CD8-positive, alpha-beta T cell (primary cell): ENCODE measurements at places on chromosomes 6 and 20. TPM values are rescaled to one million over a fixed set of nuclear protein-coding genes. Genes with fewer than 3 reads are reported as not detected.

DNA sequence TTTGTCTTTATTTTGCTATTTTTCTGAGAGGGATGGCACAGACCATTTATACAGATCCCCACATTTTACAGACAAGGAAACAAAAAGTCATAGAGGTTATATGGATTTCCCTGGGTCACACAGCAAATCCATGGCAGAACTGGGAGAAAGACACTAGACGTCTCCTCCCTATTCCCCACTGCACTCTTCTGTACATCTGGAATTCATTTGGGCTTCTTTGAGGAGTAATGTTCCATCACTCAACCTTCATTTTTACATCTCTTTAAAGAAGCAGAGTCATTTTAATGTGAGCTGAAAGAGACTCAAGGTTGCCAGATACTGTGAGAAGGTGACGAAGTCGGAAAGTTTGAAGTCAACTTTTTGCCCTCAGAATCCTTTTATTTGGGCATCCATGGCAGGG lies 207.3 kb downstream of the OTOR start:
- DNase-seq = no peak

Gene GRM4
- not detected for total RNA-seq

DNA sequence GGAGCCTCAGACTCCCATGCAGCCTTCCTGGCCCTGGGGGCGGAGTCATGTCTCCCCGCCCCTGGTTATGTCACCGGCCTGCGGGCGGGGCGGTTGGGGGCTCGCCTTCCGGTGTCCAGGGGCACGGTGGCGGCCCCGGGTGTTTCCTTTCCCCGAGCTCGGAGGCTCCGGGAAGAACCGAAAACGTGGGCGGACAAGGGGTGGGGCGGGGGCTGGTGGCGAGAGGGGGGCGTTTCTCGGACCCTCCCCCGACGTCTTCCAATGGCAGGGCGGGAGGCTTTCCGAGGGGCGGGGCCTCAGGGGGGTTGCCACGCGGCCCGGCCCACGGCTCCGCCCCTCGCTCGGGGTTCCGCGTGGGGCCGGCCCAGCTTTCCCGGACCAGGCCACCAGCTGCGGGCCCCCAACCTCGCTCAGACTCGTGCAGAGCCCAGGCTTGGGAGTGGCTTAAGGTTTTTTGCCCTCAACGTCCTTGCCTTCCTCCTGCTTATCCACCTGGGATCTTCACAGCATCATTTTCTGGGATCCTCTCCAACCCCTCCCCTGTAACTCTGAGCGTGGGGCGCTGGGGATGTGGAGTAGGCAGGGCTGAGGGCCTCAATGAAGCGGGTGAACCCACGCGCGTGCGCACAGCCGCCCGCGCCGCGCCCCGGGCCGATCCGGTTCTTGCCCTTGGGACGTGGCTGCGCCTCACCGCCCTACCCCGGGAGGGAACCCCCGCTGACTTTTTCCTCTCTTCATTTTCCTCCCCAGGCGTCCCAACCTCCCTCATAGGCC lies 2.1 kb upstream of the NRN1 start:
- no peak for DNase-seq

Gene STMND1
- total RNA-seq = not detected

Gene TP53TG5
- total RNA-seq = 0.31 TPM

Gene ELOVL2
- total RNA-seq = not detected

DNA sequence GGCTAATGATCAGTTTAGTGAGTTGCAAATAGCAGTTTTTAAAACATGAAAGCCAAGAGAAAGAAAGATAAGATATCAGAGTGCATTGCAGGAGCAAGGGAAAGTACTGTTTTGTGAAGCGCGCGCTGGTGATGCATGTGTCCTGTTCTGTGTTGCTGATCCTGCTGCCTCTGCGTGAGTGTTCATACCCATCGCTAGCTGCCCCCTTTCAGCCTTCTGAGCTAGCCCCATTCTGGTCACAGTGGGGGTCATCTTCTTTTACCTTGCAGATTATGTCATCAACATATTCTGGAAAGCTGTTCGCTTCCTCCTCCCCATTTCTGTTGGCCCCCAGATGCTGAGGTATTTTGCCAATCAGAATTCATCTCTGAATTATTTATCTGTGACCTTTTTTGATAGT lies 1.9 kb downstream of the MRAP2 start:
- no peak for DNase-seq

DNA sequence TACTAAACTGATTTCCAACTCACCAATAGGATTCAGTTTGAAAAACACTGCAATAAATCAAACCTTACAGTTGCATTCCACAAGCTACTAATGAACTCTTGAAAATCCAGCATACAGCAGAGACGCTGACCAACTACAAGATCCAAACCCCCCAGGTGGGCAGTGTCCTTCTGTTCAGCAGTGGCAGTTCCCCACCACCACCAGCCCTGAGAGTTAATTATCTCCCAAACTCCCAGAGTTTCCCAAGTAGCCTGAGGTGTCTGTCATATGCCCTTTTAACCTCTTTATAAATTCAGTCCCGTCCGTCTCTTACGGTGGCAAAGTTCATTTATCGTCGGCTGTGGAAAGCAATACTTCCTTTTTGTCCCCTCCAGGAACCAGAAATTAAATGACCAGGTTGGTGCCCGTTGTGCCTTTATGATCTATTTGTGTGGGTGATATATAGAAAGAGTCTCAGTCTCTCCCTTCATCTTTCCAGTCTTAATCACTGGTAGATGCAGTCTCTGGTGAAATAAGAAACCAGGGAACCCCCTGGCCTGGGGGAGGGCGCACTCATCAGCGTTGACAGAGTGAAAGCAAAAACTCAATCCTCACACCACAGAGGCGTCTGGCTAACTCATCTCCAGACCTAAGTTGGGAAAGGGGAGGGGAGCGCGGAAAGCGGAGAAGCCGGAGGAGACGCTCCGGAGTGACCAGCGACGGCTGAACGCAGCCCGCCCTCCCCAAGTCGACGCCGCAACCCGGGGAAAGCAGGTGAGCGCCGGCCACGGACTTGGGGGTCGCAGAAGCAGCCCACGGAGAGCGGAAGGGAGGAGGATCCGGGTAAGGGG lies 717 bp downstream of the MRPL14 start:
- peak; percentile 77 for DNase-seq

DNA sequence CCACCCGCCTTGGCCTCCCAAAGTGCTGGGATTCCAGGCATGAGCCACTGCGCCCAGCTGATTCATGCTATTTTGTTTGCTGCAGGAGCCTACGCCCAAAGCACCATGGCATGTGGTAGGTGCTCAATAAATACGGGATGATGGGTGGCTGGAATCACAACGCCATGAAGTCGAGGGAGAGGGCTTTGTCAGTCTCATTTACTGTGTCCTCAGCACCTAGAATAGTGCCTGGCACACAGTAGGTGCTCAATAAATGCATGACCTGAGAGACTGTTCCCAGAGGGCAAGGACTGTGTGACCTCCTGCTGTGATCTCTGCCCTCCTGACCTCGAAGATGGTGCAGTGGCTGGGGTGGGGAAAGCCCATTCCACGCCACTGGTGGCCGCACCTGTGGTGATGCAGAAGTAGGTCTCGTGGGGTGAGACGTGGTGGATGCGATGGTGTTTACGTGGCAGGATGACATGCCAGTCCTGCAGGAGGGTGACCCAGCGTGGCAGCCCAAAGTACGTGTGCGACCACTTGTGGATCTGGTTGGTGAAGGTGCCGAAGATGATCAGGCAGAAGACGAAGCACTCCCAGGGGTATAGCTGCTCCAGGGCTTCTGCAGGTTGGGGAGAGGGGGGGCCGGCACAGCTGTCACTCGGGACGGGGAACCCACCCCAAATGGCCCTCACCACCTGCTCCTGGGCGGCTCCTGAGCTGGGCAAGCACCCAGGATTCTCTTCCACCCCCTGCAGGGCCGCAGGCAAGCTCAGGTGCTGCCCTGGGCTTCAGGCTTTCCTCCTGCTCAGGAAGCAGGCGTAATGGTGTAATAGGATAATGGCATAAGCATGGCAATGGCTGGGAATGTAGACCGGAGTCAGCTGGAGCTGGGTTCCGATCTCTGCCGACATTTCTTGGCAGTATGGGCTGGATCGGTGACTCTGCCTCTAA lies 14.9 kb upstream of the UBE2V1 start:
- no peak for DNase-seq

DNA sequence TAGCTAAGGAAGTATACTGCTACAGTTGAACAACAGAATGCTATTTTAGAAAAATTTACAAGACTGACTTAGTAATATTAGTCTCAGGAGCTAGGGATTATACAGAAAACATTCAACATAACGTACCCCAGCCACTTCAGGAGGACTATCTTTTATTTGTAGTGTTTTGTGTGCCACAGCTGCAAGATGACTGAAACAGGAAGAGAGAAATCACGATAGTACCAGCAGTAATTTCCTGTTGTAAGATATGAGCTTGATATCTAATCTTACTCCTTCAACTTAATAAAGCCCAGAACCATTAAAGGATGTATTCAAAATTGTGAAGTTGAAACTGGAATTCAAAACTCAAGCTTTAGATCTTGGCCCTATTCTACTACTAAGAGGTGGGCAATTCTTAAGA lies 42.1 kb downstream of the SLC35A1 start:
- DNase-seq = no peak

DNA sequence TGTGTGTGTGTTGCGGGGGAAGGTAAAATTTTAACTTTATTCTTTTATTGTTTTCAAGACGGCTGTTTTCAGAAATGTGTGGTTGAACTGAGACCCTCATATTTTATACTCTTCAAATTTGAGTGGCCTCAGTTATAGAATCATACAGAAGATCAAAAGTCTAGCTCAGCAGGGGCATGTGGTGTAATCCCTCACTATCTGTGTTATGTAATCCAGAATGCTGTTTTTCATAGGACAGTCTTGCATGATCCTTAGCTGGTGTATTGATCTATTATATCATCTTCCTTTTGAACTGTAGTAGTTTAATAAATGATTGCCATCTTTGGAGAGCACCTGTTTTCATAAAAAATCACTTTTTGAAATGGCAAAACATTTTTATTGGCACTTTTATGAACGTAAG lies 1.4 kb downstream of the PLCB4 start:
- DNase-seq = no peak

GRCh38 chr6:115894426-115894992 lies 166.2 kb downstream of the FRK start:
- no peak for DNase-seq

Gene GPSM3
- 156 TPM for total RNA-seq

Gene PRDM1
- 35.5 TPM for total RNA-seq

Gene OPRM1
- not detected for total RNA-seq
